ENCODE measurements at places on chromosomes 2 and 18. TPM values are rescaled to one million over a fixed set of nuclear protein-coding genes. Genes with fewer than 3 reads are reported as not detected.

HOXD10 gene
- total RNA-seq = not detected

ALS2 gene
- total RNA-seq = 30.9 TPM

STK17B gene
- 43.1 TPM for total RNA-seq

MEP1B gene
- total RNA-seq = under 0.01 TPM

ZCCHC2 gene
- 10.9 TPM for total RNA-seq

MYOM1 gene
- 0.26 TPM for total RNA-seq

MC4R gene
- not detected for total RNA-seq

RAB6C gene
- not detected for total RNA-seq

DNA sequence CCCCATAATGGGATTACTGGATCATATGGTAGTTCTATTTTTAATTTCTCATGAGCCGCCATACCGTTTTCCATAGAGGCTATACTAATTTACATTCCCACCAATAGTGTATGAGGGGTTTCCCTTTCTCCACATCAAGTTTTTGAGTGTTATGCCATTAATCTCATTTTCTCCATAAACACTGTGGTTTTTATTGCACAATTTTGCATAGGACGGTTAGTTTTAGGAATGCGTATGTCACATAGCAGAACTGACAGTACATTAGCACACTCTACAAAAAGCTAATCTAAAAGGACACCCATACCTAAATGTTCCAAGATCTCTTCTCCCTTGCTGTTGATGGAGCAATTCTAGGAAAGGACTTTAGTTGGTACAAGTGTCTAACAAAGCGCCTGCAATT lies 32.5 kb downstream of the DARS1 start:
- peak; percentile 46 for DNase-seq

DNA sequence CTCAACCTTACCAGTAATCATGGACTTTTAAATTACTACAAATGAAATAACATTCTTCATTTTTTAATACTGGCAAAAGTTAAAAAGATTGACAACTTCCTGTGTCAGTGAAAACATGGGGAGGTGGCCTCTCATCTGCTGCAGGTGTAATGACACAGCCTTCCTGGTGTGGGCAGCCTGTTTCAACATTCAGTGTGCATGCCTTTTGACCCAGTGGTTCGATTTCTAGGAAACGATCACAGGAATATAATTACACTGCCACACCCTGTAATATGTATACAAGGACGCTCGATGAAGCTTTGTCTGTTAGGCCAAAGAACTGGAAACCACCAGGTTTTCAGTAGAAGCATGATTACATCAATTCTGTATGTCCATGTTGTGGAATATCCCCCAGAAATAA lies 68.7 kb downstream of the MTHFD2 start:
- peak; percentile 4 for DNase-seq

DNA sequence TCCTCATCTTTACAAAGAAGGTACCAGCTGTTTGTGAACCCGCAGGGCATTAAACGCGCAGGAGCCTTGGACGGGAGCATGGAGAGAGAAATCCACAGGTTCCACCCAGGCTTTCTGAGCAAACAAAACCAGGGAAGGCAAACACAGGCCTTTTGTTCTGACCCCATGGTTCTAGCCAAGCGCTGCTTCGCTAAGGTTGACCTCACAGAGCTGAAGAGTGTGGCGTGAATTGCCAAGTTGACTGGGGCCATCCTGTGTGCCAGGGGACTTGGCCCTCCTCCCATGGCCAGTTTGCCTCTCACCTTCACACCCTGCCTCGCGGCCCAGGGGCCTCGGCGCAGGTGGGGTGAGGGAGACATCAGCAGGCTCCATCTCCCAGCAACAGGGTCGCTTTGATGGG lies 74.1 kb downstream of the VAPA start:
- DNase-seq = no peak

DNA sequence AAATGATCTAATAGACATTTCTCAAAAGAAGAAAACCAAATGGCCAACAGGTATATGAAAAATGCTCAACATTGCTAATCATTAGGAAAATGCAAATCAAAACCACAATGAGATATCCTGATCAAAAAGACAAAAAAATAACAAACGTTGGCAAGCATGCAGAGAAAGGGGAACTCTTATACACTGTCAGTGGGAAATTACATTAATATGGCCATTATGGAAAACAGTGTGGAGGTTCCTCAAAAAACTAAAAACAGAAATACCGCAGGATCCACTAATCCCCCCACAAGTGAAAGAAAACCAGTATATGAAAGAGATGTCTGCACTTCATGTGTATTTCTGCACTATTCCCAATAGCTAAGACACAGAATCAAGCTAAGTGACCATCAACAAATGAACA lies 57.7 kb upstream of the CTIF start:
- DNase-seq = no peak

DNA sequence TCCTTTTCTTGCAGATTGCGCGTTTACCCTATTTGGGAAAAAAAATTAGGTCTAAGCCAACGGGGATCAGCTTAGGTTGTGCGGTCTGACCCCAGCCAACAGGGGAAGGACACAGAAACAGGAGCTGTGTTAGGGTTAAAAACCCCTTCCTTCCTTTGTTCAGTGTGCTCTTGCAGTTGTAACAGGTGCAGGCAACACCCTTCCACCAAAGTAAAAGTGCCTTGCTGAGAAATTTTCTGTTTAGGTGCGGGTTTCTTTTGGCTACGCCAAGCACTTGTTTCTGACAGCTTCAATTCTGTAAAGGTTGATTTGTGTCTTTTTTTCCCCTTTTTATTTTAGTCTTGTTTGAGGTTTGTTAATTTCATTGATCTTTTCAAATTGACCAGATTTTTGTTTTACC lies 92.5 kb downstream of the PTPN4 start:
- no peak for DNase-seq

DNA sequence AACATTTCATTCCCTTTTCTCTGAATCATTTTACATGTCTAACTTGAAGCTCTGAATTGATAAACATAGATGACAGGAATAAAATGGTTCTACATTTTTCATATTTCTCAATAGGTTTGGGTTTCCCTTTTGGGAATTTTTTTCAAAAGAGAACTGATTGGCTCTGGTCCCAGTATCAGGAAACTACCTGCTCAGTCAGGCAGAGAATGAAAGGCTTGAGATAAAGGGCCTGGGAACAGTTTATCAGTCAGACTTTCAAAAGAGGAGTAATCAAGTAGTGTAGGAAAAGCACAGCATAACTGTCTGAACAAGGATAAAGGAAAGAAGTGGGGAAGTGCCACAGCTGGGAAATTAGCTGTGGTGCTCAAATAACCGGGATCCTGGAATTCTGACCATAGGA lies 28.3 kb upstream of the CCL20 start:
- no peak for DNase-seq

DNA sequence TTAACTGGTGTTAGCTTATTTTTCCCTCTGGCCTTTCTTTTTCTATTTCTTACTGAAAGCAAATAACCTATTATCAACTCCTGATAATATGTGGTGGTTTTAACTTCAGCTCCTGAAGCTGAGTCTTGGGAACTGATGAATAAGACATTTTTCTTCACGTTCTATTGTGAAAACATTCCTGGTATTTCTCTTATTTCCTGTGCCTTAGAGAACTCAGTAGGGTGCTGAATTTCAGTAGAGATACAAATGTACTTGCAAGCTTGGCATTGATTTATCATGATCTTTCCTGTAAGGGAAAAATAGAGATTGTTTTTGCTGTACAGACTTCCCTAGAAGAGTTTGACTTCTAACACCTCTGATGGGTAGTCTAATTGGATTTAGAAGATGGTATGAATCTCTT lies 52.8 kb upstream of the DCC start:
- no peak for DNase-seq

GRCh38 chr18:79058007-79058406 lies 11.2 kb upstream of the ATP9B start:
- no peak for DNase-seq

GRCh38 chr2:186771850-186772463 lies 77.0 kb downstream of the ZSWIM2 start:
- DNase-seq = no peak

DNA sequence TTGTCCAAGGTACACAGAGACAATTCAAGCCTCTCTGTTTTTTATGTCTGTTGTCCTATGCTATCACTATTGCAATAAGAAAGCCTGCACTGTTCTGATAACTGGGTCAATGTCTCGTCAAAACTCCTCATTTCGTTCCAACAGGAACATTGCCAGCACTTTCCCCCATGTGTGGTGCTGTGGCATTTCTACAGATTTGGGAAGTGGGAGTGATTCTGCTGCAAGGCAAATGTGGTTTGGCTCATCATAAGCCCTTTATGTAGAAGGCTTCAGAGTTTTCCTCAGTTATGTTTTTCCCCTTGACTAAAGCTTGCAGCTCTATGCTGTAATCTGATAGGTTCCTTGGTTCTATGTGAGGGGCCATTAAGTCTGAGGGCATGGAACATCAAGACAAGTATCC lies 324.1 kb upstream of the TCF4 start:
- DNase-seq = no peak

DNA sequence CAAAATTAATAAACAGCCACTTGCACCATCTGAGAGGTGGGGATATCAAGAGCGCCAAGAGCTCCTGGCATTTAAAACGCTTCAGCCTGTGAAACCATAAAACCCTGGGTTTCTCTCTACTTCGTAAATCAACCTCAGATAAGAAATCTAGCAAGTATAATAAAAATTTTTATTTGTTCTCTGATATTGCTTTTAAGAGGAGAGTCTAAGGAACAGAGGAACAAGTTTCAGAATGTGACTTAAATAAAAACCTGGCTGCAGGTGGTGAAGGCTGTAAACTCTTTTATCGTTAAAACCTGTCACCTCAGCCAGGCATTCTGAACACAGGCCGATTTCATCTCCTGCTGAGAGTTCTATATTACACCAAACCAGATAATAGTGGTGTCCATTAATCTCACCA lies 9.9 kb downstream of the DYTN start:
- DNase-seq = no peak

DNA sequence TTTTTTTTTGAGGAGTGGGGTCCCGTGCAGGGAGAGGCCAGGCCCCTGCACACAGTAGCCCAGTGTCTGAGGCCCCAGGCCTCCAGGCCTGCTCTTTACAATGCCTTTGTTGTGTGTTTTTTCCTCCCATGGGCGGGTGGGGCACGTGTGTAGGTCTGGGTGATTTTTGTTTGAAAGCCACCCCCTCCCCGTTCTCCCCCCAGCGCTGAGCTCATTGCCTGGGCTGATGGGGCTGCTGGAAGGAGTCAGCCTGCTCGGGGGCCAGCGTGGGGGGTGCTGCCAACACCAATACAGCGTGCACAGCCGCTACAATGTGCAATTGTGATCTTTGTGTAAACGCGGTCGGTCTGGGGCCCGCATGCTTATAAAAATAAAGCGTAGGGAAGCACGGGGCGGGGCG lies 142.7 kb downstream of the DYSF start:
- DNase-seq = peak; percentile 14

- no peak for DNase-seq
These were observed 35.9 kb downstream of the C1QL2 start for GRCh38 chr2:119122663-119123062.

GRCh38 chr2:172427256-172427989 lies at the start of gene ITGA6:
ITGA6 (plus strand) TSS chr2:172427586.
- peak; percentile 68 for DNase-seq

GRCh38 chr2:12723736-12724463 lies 7.2 kb downstream of the TRIB2 start:
- no peak for DNase-seq

DNA sequence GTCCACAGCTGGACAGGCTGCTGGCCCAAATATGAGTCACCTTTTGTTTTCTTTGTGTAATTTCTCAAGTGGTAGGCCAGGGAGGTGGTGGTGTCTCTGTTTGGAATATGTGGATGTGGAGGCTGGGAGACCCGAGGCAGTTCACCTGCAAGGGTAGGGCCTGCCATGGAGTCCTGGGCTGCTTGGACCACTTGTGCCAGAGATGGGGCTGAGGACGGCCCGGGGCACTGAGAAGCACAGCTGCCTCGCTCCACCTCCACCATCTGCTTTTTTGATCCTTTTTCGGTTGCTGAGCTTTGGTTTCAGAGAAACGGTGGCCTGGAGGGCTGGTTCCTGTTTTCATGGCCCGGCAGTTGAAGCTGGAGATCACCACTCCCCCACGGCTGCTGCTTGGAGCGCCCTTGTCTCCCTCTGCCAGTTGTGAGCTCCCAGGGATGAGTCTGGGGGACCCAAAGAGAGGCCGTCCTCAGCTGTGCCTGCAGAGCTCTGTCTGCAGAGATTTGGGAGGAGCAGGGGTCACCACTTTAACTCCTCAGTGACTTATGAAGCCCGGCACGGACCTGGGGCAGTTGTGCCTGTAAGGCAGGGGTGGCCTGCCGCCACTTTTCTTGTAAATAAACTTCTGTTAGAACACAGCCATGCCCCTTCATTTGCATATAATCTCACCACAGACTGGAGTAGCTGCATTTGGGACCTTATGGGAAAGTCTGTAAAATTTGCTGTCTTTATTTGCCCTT lies 67.6 kb upstream of the MCFD2 start:
- peak; percentile 69 for DNase-seq

DNA sequence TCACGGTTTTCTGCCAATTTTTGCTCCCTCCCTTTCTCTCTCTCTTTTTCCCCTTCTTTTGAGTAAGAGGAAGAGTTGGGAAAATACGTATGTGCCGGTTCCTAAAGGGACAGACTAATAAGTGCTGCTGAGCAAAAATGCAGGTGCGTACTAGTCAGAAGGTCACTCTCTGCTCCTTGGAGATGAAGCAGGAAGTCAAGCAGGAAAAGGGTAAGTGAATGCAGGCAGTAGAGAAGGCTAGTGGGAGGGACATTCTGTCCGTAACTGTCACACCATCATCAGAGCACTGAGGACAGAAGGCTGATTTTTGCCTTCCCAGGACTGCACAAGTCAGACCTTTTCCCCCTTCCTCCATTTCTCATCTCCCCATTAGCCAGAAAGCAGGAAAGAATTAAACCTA lies 105.7 kb downstream of the CDH2 start:
- DNase-seq = no peak

GRCh38 chr2:153386481-153386897 lies 92.1 kb downstream of the RPRM start:
- DNase-seq = no peak

GRCh38 chr2:220476877-220477276 lies 849.4 kb downstream of the SLC4A3 start:
- no peak for DNase-seq
